EL (cell line): ENCODE measurements at places on chromosomes 5 and 9.

- DNase-seq: peak; percentile 99
These were observed 192.6 kb downstream of the TLE4 start for GRCh38 chr9:79764374-79764773.

GRCh38 chr5:126449751-126450271, 26.6 kb downstream of the GRAMD2B start:
- peak; percentile 78 for DNase-seq

- DNase-seq: peak; percentile 33
These were observed 224.8 kb upstream of the TBC1D2 start for GRCh38 chr9:98479967-98480847.

GRCh38 chr5:170342153-170342725, 44.7 kb upstream of the LCP2 start:
- no peak for DNase-seq
